ENCODE measurements at places on chromosomes 7 and 10.

- no peak for DNase-seq
Measured at GRCh38 chr10:33136781-33137180, 178.8 kb upstream of the ITGB1 start.

GRCh38 chr10:29530112-29530976, 104.4 kb downstream of the SVIL start:
- no peak for DNase-seq

DNA sequence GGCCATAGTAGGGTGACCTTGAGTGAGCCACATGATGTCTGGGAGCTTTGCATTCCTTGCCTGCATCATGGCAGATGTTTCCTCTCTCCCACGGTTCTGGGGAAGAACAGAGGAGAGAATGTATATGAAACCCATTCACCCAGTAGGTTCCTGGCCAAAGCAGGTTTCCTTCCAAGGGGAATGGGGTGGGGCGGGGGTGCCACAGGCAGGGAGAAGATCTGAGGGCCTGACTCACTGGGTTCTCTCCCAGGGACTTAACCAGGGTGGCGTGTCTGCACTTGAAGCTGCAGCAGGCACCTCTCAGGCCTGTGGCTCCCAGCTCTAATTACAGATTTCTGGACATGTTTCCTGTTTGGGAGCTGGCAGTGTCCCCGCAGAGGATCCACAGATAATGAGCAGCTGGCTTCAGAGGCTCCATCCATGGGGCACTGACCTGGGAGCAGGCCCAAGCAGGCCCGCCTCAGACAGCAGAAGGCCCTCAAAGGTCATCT, 50.2 kb upstream of the ZMIZ1 start:
- DNase-seq: no peak

- peak; percentile 29 for DNase-seq
Measured at GRCh38 chr10:62467527-62467926, 93.4 kb downstream of the ZNF365 start.

DNA sequence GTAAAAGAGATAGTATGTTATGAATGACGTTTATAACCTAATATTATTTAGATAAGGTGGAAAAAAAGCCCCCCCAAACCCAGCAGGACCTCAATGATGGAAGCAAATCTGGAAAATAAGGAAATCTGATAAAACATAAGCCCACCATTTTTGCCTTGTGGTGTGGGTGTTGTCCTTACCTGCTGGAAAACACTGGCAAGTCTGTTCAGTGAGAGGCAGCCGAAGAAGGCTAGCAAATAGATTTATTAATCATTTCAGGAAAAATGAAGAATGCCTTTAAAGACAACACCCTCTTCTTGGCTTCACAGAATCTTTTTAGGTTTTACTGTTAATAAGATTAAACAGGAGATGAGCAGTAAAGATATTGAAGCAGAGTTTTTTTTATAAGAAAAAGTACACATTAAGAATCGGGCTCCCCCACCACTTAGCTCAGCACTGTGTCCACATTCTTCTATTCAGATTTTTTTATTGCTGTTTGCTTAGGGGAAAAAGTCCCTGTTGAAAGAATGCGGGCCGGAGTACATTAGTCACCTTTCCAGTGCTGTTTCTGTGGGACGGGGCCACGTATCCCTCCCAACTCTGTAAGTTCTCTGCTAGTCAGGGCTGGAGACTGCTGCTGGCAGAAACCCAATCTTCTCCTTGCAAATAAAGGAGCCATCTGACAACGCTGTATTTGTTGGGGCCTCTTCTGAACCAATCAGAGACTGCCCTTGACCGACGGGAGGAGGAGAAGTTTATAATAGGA, 104.1 kb downstream of the EVX1 start:
- DNase-seq: peak; percentile 83

DNA sequence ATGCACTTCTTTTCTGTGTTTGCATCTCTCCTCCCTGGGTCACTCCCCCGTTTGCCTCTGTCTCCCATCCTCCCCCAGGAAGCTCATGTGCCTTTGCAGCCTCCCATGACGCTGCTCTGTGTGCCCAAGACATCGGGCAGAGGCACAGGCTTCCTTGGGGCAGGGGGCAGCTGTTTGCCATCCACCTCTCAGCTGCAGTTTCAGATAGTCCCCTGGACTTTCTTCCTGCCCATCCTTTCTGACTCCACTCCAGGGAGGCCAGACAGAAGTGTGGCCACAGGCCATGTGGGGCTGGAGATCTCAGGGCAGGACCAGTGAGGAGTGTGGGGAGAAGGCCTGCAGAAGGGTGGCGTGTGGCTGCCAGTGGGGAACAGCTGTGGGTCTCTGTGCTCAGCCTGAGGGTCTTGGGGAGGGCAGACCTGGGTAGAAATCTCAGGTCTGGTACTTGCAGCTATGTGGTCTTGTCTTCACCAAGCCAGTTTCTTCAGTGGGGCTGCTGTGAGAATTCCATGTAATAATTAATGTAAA, 10.6 kb upstream of the SAMD8 start:
- no peak for DNase-seq

Measured in foreskin fibroblast (primary cell).